Activated T-cell treated with anti-CD3 and anti-CD28 coated beads, Interleukin-2, amount 50 U/mL, for 72 hours (primary cell): ENCODE measurements at places on chromosomes 5 and 9.

GRCh38 chr9:114504341-114505186, 709 bp downstream of the WHRN start:
- peak; percentile 63 for DNase-seq

- DNase-seq: no peak
These were observed 305.4 kb upstream of the IRX4 start for GRCh38 chr5:2188137-2188536.

DNA sequence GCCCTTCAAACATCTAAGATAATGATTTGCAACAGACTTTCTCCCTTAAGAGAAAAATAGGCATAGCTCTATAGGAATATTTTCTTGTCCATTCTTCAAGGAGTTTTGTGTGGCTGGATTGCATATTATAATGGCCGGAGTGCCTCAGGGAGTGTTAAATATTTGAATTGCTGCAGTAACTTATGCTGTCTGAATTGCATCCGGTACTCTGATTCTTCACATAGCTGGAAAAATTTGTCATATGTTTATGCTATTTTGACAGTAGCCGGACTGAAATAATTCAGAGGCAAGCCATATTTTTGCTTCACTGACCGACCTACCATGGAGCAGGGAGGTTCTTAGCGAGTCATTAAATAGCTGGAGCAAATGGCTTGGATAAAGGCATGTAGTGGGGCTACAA, 621.0 kb downstream of the ACTL7B start:
- no peak for DNase-seq

- no peak for DNase-seq
These were observed 35.5 kb downstream of the WDR36 start for GRCh38 chr5:111127453-111128195.

DNA sequence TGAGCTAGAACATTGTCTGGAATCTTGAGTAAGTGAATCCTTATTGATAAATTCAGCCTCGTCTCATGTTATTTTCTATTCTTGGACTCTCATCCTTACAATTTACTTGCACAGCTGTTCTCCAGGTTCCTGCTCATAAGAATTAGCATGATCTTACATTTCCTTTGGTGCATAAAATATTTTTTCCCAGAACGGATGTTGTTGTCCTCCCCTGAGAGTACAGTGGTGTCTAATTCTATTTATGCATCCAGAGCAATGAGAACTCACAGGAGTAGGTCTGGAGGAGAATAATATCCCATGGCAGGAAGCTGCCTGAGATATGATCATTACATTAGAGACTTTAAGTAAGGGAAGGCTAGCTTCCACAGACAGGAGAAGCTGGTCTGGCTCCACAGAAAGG, 178.4 kb upstream of the MAST4 start:
- DNase-seq: no peak

DNA sequence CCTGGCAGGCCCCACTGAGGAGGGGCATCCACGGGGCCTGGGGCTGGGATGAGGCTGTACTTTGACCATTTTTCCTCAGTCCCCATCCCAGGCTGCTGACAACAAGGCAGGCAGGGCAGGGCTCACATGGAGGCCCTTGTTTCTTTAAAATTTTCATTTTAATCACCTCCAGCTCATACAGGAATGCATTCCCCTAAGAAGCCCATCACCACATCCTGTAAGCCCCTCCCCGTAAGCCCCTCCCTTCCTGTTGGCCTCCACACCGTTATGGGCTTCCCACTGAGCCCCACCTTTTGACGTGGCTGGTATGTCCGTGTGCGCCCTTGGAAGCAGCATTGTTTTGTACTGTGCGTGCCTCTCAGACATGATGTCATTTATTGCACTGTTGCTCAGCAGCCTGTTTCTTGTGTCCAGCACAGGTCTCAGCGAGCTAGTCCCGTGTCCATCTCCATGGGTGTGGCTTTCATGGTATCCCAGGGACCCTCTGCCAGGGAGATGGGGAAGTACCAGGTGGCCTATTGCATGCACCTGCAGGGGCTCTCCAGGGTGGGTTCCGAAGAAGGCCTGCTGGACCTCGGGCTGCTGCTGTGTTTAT, 22.4 kb downstream of the PHF2 start:
- no peak for DNase-seq

GRCh38 chr9:124017051-124017928, 5.7 kb downstream of the LHX2 start:
- DNase-seq: no peak

- no peak for DNase-seq
These were observed 57.5 kb downstream of the PIP5K1B start for GRCh38 chr9:68762570-68762969.

GRCh38 chr5:19625562-19625961, 362.4 kb downstream of the CDH18 start:
- no peak for DNase-seq

DNA sequence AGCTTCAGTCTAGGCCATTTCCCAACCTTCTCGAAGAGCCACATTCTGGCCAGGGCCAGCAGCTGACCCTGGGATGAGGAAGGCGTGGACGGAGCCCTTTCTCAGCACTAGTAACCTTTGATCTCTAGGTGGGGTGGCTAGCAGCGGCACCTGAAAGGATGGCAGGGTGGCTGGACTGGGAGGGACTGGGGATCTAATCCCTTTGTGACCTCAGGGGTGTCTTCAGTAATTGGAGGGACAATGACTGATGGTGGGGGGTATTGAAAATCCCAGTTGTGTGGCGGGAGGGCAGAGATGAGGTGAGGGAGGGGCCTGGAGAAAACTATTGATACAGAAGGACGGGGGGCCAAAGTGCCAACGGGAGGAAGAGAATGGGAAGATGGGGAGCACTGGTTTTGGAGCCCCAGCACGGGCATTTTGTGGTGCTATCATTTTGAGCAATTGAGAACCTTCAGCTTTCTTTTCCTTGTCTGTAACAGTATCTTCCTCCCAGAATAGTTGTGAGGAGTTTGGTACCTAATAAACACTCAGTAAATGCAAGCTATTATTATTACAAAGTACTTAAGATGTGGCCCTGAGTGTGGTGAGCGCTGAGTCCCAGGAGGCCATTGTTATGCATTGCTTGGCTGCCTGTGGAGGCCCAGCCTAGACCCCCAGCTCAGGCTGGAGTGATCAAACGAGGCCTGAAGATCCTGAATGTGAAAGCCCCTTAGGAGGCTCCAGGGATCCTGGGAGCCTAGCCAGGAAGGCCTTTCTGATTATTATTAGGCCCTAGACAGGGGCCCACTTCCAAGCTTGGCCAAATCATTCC, 37.3 kb upstream of the UBE2D2 start:
- no peak for DNase-seq

DNA sequence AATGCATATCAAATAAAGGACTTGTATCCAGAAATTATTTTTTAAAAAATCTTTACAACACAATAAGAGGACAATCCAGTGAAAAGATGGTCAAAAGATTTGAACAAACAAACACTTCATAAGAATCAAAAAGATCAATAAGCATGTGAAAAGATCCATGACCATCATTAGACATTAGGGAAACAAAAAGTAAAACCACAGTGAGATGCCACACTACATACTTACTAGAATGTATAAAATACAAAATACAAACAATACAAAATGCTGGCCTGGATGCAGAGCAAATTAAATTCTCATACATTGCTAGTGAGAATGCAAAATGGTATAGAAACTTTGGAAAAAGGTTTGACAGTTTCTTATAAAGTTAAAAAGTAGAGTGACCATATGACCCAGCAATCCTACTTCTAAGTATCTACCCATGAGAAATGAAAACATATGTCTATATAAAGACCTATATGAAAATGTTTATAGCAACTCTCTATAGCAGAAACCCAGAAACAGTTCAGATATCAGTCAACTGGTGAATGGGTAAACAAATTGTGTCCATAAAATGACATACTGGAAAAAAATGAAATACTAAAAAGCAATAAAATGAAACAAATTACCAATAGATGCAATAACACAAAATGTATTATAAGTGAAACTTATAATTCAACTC, 426.1 kb downstream of the RAB3C start:
- no peak for DNase-seq

- no peak for DNase-seq
These were observed 283.3 kb downstream of the NSG2 start for GRCh38 chr5:174328631-174329299.

GRCh38 chr9:2125906-2126305, 110.8 kb downstream of the SMARCA2 start:
- no peak for DNase-seq

GRCh38 chr9:6610073-6610472, 35.5 kb downstream of the GLDC start:
- DNase-seq: no peak

DNA sequence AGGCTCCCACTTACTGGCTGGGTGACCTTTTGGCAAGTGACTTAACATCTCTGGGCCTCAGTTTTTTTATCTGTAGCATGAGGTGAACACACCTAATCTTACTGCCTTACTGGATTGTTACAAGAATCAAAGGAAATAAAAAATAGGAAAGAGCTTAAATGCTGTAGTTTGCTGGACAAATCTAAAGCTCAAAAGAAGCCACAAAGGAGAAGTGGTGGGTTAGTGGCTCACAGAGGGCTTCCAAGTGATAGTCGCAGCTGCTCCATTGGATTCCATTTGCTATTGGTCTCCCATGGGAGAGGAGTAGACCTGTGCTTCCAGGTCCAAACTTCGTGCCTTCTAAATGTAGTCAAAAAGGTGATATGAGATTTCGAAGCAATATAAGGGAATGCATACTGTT, 123.6 kb downstream of the SEMA6A start:
- DNase-seq: no peak

DNA sequence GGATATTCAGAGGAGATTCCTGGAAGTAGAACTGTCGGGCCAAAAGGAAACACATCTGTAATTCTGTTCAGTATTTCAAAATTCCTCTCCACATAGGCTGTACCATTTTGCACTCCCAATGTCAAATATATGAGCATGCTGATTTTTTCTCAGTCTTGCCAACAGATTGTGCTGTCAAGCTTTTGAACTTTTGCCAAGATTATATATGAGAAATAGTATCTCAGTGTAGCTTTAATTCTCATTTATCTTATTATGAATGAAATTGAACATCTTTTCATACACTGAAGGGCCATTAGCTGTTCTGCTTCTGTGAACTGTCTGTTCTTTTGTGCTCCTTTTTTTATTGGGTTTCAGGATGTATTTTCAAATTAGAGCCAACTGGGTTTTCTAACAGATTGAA, 907.1 kb downstream of the MAT2B start:
- DNase-seq: no peak

DNA sequence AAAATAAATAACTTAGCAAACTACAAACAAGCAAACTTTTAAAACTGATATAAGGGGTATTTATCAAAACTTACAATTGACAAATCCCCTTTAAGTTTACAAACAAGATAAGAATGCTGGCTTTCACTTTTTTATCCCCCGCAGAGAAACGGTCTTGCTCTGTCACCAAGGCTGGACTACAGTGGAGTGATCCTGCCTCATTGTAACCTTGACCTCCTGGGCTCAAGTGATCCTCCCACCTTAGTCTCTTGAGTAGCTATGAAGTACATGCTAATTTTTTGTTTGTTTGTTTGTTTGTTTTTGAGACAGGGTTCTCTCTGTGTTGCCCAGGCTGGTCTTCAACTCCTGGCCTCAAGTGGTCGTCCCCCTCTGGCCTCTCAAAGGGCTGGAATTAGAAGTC, 9.0 kb upstream of the NIPSNAP3A start:
- DNase-seq: no peak

- no peak for DNase-seq
These were observed 15.6 kb downstream of the FAM219A start for GRCh38 chr9:34442770-34443169.

DNA sequence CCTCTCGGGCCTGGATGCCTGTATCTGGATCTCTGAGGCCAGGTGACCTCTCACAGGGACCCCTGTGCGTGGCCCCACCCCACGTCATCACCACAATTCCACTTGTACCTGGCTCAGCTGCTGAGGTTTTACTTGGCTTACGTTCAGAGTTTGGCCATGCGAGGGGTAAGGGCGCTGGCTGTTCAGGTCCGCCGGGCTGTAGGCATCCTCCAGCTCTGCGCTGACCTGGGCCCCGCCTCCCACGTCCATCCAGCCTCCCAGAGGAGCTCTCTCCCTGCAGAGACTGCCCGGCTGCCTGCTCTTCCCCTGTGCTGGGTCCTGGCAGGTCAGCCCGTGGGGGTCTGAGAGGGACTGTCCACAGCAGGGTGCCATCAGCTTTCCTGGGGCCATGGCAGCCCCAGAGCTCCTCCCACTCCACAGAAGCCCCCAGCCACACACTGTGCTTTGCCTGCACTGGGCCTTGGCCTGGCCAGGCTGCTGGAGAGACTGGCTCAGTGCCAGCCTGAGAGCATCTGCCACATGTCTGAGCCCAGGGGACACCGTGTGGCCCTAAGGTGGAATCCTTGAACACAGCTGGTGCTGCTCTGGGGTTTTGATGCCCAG, 43.6 kb downstream of the SLC6A3 start:
- DNase-seq: no peak

DNA sequence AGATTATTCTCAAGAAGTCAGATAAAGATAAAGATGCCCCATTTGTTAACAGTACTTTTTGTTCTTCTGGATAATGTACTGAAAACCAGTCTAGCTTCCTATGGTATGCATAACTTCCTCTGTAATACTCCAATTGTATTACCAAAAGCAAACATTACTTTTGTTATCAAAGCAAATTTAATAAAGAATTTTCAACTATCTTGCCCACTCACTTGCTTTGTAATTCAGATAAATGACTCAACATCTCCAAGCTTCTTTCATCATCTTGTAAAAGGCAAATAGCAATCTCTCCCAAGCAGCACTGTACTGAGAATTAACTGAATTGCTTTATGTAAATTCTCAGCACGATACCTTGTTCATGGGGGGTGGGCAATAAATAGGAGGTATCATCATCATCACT, 98.3 kb downstream of the NFIB start:
- DNase-seq: no peak

- DNase-seq: no peak
These were observed 130.7 kb upstream of the MINAR2 start for GRCh38 chr5:129617206-129617605.

- no peak for DNase-seq
These were observed 96.5 kb upstream of the RPS23 start for GRCh38 chr5:82374637-82375036.

GRCh38 chr5:1514027-1514818, 9.5 kb downstream of the LPCAT1 start:
- no peak for DNase-seq

DNA sequence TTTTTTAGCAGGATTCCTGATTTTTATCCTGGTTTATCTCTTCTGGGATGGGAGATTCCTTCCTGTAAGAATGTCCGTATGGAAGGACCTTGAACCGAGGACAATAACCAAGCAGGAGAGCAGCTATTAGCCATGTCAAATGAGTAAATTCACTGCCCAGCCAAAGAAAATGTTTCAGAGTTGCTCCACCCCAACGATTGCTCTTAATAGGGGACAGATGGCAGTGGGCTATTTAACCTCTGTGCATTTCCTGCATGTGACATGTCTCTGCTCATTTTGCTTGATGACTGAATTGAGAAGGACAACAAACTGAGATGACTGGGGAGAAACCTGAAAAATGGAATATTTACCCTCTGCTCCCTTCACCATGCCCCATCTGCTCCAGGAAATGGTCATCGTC, 479.9 kb upstream of the ZNF462 start:
- DNase-seq: no peak
